ENCODE measurements at places on chromosomes 3 and 15. TPM values are rescaled to one million over a fixed set of nuclear protein-coding genes. Genes with fewer than 3 reads are reported as not detected.

DNA sequence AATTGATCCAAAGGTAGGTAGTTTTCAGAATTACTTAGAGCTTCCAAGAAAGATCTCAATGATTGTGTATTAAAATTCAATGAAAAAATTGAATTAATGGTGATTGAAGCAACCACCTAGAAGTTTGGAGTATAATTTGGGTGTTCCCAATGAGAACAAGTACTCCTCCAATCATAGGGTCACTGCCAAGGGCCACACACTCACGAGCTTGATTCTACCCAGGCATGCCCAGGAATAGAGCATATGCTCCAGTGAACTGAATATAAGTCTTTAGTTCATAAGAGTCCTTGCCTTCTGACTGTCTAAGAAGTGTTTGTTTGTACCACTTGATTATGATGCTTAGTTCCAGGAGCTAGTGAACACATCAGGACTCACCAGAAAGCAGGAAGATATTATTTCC is 133.9 kb downstream of the CPNE4 start:
- DNase-seq: no peak

DNA sequence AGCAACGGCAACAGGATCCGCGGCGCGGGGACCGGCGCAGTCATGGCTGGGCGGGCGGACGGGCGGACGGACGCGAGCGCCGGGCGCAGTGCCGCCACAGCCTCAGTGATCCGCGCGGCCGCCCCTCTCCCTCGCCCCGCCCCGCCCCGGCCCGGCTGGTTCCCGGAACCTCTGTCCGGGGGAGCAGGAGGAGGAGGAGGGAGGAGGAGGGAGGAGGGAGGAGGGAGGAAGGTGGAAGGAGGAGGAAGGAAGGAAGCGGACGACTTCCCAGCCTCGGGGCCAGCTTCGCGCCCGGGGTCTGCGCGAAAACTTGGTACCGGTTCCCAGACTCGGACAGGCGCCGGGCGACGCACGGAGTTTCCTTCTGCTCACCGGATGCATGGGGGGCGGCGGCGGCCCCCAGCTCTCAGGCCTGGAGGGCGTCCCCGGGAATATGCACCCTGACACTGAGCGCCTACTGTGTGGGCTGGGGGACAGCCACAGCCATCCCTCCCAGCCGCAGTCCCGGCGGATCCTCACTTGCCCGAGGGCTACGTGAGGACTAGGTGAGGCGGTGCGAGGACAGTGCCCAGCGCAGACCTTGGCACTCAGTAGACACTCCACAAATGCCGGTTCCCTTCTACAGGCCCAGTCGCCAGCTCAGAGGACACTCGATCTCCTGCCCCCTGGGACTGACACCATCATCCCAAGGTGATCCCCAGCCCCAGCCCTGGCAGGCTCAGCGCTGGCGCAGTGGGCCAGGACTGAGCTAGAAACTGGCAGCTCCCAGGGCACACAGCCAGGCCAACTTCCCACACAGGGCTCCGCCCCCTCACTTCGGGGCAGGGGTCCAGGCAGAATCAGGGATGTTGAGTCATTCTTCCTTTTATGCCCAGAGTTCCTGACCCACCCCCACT is at the start of gene SHISA5:
Gene SHISA5 (minus strand): TSS at position 124 of the 896 bp plus-strand sequence. CDS start 80 bp downstream, at position 44.
- peak; percentile 87 for DNase-seq

GRCh38 chr3:73324203-73325155 is 263.0 kb downstream of the EBLN2 start:
- DNase-seq: no peak

Gene IL17RC
- total RNA-seq: 39.1 TPM

DNA sequence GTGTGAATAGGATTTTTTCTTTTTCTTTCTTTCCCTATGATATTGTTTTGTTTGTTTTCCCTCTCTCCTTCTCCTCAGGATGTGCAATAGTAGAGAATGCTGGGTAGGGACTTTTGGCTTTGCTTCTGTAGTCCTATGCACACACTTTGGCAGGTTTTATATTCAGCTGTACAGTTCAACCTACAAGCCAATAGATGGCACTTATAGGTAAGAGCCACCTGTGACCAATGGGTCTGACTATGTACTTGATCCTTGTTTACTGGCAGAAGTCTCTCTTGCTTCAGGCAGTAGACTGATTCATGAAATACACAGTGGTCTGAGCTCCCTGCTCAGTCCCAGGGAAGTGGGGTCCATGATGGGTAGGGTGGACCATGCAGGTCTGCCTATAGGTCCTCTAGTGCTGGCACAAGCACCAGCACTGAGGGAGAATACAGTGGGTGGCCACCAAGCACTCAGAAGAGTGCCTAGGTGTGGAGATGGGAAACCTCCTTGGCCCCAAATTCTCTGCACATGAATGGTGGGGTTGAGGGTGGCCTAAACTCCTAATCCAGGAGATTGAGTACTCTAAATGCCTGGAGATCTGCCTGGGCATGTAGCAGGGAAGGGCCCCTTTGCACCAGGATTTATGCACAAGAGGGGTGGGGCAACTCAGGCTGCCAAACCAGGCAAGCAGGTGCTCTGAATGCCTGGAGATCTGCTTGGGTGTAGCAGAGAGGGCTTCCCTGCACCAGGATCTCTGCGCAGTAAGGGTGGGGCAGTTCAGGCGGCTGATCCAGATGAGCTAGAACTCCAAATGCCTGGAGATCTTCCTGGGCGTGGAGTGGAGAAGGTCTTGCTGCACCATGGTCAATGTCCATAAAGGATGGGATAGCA is 176.1 kb downstream of the DOCK3 start:
- no peak for DNase-seq

Gene FANCD2
- total RNA-seq: 3.2 TPM

- no peak for DNase-seq
Observed at GRCh38 chr3:152301745-152302181, 33.0 kb downstream of the MBNL1 start.

GRCh38 chr15:77419836-77420609 is at the start of gene PEAK1:
TSS of gene PEAK1 (minus strand) at chr15:77420104. CDS start at chr15:77181926, 238,178 bp downstream.
- DNase-seq: peak; percentile 100

DNA sequence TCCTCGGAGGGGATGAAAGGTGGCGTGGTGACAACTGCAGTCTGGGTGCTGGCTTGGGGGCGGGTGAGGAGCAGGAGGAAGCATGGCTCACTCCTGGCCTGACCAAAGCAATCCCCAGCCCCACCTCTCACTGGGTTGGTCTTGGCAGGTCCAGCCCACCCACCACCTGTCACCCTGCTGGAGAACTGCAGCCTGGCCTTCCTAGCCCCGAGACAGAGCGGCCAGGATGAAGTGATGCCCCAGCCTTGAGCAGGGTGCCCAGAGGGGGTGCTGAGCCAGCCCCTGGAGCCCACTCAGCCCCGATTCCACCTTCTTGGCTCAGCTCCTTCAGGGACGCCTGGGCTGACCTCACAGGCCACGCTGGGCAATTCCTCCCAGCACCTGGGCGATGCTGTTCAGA is 89.9 kb downstream of the IQSEC1 start:
- DNase-seq: no peak

Gene SCN11A
- total RNA-seq: 0.18 TPM

- DNase-seq: no peak
Observed at GRCh38 chr3:160331127-160331937, 67.7 kb downstream of the IFT80 start.

- no peak for DNase-seq
Observed at GRCh38 chr15:90394074-90394473, 6.0 kb downstream of the IQGAP1 start.

Gene ZCWPW2
- 1.4 TPM for total RNA-seq

Gene ALDH1A2
- total RNA-seq: 18.4 TPM

Gene SLC6A6
- total RNA-seq: 109 TPM

- DNase-seq: no peak
Observed at GRCh38 chr3:134697830-134698689, 47.2 kb upstream of the KY start.

DNA sequence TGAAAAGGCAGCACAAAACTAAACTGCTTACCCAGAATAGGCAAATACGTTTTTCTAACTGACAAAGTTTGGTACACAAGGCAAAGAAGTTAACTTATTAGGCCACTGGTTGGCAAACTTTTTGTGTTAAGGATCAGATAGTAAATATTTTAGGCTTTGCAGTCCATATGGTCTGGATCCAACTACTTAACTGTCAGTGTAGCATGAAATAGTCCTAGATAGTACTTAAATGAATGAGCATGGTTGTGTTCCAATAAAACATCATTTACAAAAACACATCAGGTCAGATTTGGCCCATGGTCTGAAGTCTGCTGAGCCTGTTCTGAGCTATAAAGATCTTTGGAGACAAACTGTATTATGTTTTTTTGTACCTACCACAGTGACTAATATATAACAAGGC is 136.9 kb downstream of the PCCB start:
- no peak for DNase-seq

- no peak for DNase-seq
Observed at GRCh38 chr15:40070166-40070557, 31.2 kb upstream of the SRP14 start.

Gene ITPR1
- 198 TPM for total RNA-seq

- DNase-seq: no peak
Observed at GRCh38 chr15:65931221-65931620, 61.9 kb downstream of the RAB11A start.

Gene PSTPIP1
- 11.1 TPM for total RNA-seq

DNA sequence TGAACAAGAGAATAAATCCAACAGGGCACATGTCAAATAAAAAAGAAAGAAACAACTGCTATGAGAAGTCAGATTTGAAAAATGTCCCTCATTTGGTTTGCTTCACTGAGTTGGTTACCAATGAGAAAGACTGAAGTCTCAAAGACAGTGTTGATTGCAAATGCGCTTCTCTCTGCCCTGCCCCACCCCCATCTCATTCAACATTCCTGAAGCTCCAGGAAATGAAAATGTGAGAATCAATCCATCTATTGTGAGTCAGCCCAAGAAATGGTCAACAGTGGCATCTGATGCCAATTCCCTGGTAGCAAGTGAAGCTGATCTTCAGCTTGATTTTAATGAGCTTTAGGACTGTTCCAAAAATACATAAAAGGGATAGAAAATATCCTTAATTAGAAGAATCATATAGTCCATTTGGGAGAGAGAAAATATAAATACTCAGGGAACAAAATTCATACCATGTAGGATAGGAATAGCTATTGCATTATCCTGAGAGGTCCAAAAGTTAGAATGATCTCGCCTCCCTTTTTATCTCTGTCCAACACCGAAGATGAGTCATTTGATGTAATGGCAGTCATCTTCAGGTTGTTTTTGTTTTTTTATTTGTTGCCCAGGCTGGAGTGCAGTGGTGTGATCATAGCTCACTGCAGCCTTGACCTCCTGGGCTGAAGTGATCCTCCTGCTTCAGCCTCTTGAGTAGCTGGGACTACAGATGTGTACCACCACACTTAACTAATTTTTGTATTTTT is 200.3 kb upstream of the UMPS start:
- DNase-seq: no peak

Gene SLC28A1
- total RNA-seq: not detected

GRCh38 chr3:147832611-147833010 is 423.4 kb downstream of the ZIC1 start:
- DNase-seq: no peak

- no peak for DNase-seq
Observed at GRCh38 chr3:169173231-169173630, 490.3 kb downstream of the MECOM start.

Gene SH2D7
- not detected for total RNA-seq

Gene CTXND1
- 13.2 TPM for total RNA-seq

DNA sequence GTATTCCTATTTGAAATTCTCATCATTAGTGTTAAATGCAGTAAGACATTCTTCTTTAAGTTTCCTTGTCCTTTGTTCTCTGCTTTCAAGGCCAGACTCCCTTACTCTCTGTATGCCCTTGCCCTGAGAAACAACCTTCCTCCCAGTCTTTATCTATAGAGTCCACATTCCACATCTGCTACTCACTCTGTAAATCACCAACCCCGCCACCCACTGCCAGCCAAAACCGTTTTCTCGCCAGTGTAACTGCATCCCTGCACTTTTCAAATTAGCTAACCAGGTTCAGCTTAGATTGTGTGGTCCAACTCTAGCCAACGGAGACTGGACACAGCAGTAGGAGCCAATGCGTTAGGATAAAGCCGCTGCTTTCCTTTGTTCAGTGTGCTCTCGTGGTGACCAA is 402.4 kb upstream of the PDZRN3 start:
- DNase-seq: peak; percentile 9

Gene SEMA5B
- 1.8 TPM for total RNA-seq

DNA sequence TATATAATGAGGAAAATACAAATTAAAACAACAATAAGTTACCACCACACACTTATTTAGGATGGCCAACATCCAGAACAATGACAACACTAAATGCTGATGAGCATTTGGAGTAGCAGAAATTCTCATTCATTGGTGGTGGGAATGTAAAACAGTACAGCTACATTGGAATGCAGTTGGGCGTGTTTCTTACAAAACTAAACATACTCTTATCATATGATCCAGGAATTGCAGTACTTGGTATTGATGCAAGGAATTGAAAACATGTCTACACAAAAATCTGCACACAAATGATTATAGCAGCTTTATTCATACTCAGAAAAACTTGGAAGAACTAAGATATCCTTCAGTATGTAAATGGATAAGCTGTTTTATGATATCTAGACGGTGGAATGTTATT is 594.2 kb downstream of the ZBBX start:
- no peak for DNase-seq

Gene SEC62
- total RNA-seq: 125 TPM

DNA sequence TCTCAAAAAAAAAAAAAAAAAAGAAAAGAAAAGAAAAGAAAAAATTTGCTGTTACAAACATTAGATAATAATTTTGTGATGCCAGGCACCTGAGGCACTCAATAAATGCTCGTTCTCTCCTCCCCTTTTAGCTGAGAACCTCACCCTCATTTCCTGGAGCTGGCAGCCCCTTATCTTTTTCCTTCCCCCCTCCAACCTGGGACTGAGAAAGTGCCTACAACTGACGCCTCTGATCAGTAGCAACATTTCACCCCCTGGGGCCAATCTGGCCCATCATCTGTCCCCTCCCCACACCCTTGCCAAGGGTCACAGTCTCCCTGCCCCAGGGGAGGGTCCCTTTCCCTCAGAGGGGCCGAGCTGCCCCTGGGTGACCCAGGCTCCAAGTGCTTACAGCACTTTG is 12.6 kb upstream of the RNU6-1 start:
- DNase-seq: no peak

Gene TTC21A
- total RNA-seq: 3.8 TPM

DNA sequence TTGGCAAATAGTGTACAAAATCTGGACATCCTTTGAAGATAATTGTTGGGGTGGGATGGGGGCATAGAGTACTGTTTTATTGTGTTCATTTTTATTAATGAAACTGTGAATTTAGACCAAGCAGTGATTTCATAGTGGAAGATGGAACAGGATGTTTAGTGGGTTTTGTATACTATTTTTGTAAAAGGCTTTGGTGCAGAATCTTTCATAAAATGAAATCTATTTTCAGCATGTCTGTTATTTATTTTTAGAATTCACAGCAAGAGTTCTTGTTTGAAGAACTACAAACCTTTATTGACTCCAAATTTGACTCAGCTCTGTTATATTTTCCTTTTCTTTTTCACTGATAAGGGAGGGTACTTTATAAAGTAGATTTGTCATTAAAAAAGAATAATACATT is 145.4 kb downstream of the AKAP13 start:
- no peak for DNase-seq

Gene C3orf80
- total RNA-seq: 0.28 TPM

GRCh38 chr3:126349071-126349470 is 8.1 kb downstream of the KLF15 start:
- no peak for DNase-seq

- DNase-seq: no peak
Observed at GRCh38 chr3:27467545-27467944, 16.6 kb downstream of the SLC4A7 start.

- no peak for DNase-seq
Observed at GRCh38 chr3:188242436-188243123, 88.6 kb downstream of the LPP start.

- no peak for DNase-seq
Observed at GRCh38 chr3:31008994-31009393, 114.5 kb upstream of the GADL1 start.
